ENCODE measurements at places on chromosomes 1 and 21. TPM values are rescaled to one million over a fixed set of nuclear protein-coding genes. Genes with fewer than 3 reads are reported as not detected.

NLRP3 gene
- total RNA-seq: 1.7 TPM

CHAF1B gene
- total RNA-seq: 1.7 TPM

RIPPLY3 gene
- not detected for total RNA-seq

ELAPOR1 gene
- 0.25 TPM for total RNA-seq

SPRR2E gene
- total RNA-seq: 11.8 TPM

Measured in vagina (tissue), 2 donors.